ENCODE measurements at places on chromosomes 1 and 21. TPM values are rescaled to one million over a fixed set of nuclear protein-coding genes. Genes with fewer than 3 reads are reported as not detected.

OR6F1 gene
- total RNA-seq = not detected

- DNase-seq = peak; percentile 8
Observed at GRCh38 chr1:147579934-147580537, 38.7 kb downstream of the BCL9 start.

USP24 gene
- 47.6 TPM for total RNA-seq

- no peak for DNase-seq
Observed at GRCh38 chr1:41536361-41536802, 51.9 kb upstream of the EDN2 start.

DNA sequence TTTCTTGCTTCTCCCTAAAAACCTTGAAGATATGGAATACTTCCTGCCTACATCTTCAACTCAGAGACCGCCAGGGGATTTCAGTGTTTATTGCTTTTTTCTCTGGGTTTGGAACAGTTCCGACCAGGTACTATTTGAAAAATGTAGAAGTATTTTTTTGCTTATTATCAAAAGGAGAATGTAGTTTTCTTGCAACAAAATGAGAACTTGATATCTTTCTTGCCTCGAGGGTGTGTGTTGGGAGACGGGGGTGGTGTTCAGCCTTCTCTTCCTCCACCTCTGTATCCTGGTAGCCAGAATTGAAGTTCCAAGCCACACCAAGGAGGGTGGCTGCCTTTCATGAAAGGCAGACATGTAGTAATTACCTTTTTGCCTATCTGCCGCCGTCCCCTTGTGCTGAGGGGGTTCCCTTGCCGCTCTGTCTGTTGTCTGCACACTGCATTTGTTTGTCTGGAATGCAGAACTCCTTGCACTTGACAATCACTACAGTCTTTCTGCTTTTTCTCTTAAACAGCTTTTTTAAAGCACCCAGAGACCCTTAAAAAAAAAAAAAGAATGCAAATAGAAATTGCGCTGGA is 212.1 kb downstream of the PBX1 start:
- no peak for DNase-seq

- DNase-seq = no peak
Observed at GRCh38 chr1:97764991-97765390, 155.8 kb downstream of the DPYD start.

- DNase-seq = no peak
Observed at GRCh38 chr1:184940226-184940625, 34.1 kb downstream of the NIBAN1 start.

- no peak for DNase-seq
Observed at GRCh38 chr1:50352428-50352827, 70.8 kb downstream of the DMRTA2 start.

- no peak for DNase-seq
Observed at GRCh38 chr1:221712776-221713431, 29.0 kb downstream of the DUSP10 start.

DNA sequence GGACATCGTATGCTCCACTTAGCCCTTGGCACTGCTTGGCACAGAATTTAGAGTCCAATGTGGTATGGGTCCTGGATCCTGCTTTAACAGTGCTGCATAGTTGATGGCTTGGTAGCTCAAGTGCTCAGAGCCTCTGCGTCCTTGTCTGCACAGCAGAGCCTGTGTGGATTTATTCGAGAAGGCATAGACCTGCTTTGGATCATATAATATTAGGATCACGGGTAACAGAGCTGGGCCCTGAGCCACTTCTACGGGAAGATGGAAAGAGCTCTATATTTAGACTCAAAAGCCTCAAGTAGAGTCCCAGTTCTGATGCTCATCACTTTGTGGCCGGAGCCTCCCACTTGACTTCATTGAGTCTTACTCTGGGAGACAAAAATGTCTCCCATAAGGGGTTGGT is 164.4 kb upstream of the EDN2 start:
- DNase-seq = no peak

DNA sequence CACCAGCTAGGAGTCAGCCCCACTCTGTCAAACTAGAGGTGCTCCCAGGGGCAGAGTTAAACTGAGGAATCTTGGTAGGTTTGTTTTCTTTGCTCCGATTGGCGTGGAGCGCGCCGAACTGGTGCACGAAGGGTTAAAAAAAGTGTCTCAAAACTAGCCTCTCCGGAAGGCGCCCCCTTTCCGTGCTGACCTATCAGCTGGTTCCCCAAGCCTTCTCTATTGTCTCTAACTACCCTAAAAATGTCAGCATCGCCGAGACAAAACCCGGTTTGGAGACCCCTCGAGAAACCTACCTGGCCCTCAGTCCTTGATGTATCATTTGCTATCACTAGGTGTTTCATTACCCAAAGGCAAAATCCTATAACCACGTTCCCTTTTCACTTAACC is 2.2 kb downstream of the TGFB2 start:
- DNase-seq = no peak

- DNase-seq = no peak
Observed at GRCh38 chr1:231408528-231409094, 13.5 kb downstream of the EGLN1 start.

KRTAP21-2 gene
- total RNA-seq = not detected

- no peak for DNase-seq
Observed at GRCh38 chr21:26107429-26107828, 63.1 kb downstream of the APP start.

- DNase-seq = no peak
Observed at GRCh38 chr1:22121421-22121911, 21.4 kb downstream of the WNT4 start.

DNA sequence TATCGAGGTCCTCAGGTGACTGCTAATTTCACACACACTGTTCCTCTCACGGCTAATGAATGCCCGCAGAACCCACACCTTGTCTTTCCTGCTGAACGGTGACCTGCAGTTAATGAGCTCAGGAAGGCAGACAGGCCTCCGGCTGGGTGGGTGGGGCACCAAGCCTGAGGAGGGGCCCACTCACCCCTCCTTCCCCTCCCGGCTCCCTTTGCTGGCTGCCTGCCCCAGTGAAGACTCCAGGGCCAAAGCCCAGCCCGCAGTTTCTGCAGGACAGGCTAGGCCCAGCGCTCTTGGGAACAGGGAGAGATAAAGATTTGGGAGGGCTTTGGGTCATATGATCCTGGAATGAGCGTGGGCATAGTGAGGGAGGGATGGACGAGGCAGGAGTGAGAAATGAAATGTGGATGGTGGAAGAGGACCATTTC is 26.4 kb downstream of the FOXO6 start:
- no peak for DNase-seq

GRCh38 chr1:60068393-60069045 is 5.1 kb downstream of the C1orf87 start:
- no peak for DNase-seq

GRCh38 chr1:185483664-185484450 is 166.8 kb upstream of the IVNS1ABP start:
- DNase-seq = no peak

DNA sequence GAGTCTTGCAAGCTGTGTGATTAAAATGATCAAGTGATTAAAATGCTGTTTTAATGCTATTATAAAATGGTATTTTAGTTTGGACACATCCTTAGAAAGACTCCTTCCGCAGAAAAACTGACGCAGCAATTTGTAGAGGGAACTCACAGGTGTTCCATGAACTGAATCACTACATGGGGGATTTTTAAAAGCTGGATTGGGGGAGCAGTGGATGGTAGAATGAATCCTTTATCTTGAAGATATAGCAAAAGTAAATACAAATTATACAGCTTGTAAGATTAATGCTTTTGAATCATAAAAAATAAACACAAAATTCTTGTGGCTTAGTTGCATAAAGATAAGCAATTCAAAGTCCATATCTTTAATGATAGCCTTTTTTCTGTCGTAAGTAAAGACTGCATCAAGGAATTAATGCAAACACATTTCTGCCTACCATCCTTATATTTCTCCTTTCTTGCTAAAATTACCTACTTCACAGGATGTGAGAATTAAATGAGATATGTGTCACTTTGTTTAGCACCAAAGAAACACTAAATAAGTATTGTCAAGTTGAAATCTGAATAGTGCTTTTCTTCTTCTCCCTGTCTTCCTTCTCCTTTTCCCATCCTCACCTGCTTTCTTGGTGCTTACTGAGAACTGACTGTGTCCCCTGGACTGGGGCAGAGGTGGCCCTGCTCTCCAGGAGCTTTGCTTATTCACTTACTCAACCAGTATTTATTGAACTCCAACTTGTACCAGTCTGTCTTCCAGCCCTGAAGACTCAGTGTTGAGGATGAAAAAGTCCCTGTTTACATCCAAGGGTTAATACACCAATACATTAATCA is 61.5 kb upstream of the F3 start:
- DNase-seq = no peak

- DNase-seq = no peak
Observed at GRCh38 chr1:155966750-155967149, 11.6 kb downstream of the ARHGEF2 start.

DNA sequence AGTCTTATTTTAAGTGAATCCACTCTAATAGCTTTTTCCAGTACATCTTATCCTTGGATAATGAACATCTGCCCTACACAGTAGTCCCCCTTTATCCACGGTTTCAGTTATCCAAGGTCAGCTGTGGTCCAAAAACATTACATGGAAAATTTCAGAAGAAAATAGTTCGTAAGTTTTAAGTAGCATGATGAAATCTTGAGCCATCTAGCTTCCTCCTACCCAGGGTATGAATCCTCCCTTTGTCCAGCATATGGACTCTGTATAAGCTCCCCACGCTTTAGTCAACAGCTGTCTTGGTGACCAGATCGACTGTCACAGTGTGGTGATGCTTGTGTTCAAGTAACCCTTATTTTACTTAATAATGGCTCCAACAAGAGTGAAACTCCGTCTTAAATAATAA is 2.6 kb downstream of the GLRX2 start:
- DNase-seq = peak; percentile 28

- no peak for DNase-seq
Observed at GRCh38 chr1:193355626-193356025, 169.2 kb upstream of the B3GALT2 start.

CD34 gene
- total RNA-seq = not detected

DNA sequence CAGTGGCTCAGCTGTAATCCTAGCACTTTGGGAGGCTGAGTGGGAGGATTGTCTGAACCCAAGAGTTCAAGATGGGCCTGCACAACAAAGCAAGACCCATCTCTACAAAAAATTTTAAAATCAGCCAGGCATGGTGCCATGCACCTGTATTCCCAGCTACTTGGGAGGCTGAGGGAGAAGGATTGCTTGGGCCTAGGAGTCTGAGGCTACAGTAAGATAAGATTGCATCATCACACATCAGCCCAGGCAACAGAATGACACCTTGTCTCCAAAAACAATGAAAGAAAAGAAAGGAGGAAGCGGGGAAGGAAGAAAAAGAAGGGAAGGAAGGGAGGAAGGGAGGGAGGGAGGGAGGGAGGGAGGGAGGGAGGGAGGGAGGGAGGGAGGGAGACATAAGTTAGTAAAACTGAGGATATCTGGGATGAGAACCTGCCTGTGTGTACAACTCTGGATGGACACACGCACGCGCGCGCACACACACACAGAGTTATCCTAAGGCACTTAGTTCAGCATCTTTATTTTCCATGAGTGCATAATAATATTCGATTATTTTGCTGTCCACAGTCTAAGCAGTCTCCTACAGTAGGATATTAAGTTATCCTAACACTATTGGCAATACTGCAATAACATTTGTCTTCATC is 92.9 kb upstream of the LBR start:
- DNase-seq = no peak

COL24A1 gene
- 0.13 TPM for total RNA-seq

CSDE1 gene
- total RNA-seq = 582 TPM

DNA sequence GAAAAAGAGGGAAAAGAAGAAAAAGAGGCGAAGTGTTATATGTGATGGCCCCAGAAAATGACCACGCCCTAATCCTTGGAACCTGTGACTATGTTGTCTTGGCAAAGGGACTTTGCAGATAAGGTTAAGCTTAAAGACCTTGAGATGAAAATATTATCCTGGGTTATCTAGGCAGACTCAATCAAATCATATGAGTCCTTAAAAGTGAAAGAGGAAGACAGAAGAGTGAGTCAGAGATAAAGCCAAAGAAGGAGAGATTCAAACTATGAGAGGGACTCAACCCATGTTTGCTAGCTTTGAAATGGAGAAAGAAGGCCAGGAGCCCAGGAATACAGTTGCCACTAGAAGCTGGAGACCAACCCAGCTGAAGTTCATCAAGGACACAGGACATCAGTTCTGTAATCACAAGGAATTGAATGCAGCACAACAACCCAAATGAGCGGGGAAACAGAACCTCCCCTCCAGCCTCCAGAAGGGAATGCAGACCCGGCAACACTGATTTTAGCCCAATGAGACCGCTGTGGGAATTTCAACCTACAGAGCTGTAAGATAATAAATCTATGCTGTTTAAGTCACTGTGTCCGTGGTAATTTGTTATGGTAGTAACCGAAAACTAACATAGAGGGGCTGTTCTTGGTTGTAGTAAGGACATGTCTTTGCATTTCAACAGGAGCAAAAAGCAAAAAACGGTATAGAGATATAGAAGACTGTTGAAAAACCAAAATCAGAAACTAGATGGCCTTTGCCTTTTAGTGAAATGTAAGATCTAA is 4.2 kb upstream of the RGS8 start:
- DNase-seq = no peak

DNA sequence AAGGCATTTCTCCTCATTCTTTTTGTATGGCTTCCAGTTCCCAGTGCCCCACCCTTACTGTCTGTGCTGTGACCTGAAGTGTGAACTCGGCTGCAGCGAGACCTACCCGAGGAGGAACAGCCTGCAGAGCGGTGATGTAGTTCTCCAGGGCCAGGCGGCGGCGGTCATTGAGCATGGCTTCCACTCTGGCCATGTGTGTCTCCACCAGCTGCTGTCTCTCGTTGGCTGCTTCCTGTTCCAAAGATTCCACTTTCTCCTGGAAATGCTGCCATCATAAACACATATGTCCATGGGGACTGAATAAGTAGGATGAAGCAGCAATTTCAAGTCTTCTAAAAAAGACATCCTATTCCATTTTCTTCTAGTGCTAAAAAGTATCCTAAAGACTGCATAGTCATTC is 195.6 kb downstream of the APP start:
- no peak for DNase-seq

LCE3E gene
- not detected for total RNA-seq

DNA sequence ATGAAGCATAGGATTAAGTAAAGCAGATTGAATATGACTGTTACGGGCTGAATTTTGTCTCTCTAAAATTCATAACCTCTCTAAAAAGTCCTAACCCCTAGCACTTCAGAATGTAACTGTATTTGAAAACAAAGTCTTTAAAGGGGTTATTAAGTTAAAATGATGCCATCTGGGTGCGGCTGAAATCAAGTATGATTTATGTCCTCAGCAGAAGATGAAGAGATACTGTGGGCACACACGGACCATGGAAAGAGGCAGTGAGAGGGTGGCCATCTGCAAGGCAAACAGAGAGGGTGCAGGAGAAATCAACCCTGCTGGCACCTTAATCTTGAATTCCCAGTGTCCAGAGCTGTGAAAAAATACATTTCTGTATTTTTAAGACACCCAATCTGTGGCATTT is 3.8 kb upstream of the USP25 start:
- no peak for DNase-seq

GRCh38 chr1:54857746-54858561 is 29.0 kb downstream of the DHCR24 start:
- DNase-seq = no peak

DNA sequence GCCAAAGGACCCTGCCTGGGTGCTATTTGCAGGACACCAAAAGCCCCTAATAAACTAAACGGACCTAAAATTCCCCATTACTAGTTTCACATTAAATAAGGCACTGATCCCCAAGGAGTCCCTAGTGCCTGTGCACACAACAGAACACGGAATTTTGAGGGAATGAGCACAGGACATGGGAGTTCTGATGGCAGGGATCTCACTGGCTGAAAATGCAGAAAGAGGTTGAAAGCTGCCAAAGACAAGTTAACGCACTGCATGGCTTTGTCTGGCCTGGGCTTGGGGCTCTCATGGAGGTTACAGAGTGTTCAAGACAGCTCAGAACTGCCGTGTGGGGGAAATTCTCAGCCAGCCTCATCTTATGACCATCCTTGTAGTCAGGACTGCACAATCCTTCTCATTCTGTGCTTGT is 15.6 kb upstream of the ATP1B1 start:
- DNase-seq = no peak
